Stimulated activated CD8-positive, alpha-beta memory T cell treated with anti-CD3 and anti-CD28 coated beads, Interleukin-4, amount 100 ng/mL, for 4 hours (primary cell): ENCODE measurements at places on chromosomes 16 and 17.

DNA sequence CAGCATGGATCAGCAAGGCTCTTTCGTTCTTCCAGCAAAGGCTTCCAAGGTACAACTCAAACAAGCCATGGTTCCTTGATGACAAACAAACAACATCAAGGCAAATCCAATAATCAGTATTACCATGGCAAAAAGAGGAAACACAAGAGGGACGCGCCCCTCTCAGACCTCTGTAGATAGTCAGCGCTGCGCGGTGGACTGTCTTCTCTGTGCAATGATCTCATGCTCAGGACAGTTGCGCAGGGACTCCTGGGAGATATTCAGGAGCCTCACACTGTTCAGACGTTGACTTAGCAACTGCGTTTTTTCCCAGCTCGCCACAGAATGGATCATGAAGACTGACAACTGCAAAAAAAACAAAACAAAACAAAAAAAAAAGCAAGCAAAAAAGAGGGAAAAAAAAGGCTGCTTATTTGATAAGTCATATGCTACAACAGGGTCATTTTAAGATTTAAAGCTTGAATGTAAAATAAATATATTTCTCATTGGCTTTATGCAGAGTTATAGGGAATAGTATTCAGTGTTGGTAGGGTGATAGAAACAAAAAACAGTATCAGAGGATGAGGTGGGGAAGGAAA lies 37.1 kb upstream of the ADCY7 start:
- DNase-seq: no peak

DNA sequence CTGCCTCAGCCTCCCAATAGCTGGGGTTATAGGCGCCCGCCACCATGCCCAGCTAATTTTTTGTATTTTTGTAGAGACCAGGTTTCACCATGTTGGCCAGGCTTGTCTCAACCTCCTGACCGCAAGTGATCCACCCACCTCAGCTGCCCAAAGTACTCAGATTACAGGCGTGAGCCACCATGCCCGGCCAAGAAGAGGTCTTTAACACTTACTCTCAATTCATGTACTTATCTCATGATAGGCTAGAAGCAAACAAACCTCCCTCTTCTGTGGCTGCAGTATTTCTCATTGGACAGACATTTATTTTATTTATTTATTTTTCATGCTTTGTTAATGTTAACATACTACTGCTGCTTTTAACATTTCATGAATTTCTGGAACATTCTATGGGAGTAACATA lies 7.0 kb upstream of the NT5C start:
- DNase-seq: no peak

DNA sequence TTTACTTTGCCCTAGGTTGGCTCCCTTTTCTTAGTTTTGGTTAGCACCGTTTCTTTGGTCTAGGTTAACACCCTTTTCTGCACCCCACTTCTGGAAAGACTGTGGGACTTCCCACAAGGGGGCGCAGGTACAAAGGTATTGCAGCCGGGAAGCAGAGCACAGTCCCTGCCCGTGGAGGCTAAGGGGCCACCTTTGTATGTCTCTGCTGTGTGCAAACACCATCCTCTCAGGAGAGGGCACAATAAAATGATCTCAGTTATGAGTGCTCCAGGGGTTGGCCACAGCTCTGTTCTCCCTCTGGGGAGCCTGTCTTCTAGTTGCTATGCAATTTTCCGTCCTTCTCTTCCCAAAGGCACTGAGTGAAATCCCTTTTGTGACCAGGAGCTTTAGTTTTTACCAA lies 28.4 kb upstream of the TMC5 start:
- DNase-seq: no peak

DNA sequence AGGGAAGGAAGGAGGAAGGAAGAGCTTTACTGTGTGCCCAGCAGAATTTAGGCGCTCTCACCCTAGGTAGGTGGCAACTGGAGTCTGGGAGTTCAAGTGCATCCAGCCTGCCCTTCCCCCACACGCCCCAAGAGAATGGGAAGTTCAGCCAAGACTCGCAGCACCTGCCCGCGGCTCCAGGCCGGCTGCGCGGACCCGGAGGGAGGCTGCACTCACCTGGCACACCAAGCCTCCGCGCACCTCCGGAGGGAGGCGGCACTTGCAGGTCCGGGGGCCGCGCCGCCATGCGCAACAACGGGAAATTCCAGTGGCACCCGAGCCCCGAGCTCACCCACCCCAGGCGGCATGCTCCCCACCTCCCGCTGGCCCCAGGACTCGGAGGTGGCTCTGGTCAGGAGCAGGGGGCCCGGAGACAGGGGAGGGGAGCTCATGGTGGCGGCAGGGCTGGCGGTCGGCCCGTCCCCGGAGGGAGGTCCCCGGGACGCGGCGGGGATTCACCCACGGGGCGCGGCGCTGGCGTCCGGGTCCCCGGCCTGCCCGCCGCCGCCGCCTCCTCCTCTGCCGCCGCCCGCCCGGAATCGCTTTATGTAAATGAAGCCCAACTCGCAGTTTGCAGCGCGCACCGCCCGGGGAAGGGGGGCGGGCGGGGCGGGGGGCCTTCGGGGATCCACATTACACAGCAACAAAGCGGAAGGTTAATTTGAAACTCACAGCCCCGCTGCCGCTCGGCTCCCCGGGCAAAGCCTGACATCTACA lies at the start of gene ZFHX3:
Gene ZFHX3 (minus strand): TSS at position 593 of the 756 bp plus-strand sequence. CDS start 87,983 bp downstream, outside the sequence.
- no peak for DNase-seq

- no peak for DNase-seq
Observed at GRCh38 chr16:23795378-23795777, 40.4 kb upstream of the PRKCB start.
